ENCODE measurements at places on chromosomes 7 and 10.
A peak's percentile ranks its signal among the peaks of the same experiment; 100 is the strongest.

GRCh38 chr10:85548034-85548433, 818.6 kb downstream of the GRID1 start:
- DNase-seq: peak; percentile 9

GRCh38 chr10:43939939-43940820, 291.5 kb upstream of the ZNF32 start:
- no peak for DNase-seq

- DNase-seq: peak; percentile 89
These were observed 9.3 kb upstream of the TMEM270 start for GRCh38 chr7:73851410-73852338.

DNA sequence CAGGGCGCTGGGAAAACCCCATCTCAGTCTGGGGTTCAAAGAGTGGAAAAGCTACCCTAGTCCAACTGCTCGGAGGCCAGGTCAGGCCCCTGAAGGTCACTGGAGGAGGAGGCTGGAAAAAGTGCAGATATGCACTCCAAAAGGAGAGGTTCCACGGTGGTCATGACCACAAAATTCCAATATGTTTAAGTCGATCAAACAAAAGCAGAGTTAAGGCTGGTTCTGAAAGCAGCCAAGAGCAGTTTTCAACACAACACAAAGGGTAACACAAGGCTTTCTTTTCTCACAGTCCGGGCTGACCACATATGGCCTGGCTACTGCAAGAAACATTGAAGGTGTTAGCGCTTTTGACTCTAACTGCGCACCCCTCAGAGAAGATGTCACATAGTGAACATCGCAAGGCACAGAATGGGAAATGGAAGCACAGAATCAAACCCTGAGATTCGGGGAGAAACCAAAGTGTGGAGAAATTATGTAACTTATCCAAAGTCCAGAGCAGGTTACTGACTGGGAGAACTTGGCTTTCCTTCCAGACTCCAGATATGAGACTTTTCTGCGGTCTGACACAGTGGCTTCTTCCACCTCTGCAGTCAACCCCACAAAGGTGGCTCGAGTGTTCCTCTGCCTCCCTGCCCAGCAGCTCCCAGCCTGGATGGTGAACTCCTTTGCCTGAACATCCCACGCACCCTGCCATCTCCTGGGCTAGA, 1.3 kb upstream of the GRB10 start:
- DNase-seq: no peak

- no peak for DNase-seq
These were observed 110.5 kb upstream of the GPR26 start for GRCh38 chr10:123555616-123556015.

DNA sequence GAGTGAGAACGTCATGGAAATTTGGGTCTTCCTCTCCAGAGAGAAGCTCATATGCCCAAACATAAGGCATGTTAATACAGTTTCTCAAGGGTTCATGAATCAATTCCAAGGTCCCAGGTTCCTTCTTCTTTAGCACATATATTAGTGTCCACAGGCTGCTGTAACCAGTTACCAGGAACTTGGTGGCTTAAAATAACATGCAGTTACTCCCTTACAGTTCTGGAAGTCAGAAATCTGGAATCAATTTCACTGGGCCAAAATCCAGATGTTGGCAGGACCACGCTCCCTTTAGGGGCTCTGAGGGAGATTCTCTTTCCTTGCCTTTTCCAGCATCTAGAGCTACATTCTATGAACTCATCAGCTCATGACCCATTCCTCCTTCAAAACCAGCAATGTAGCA, 64.8 kb downstream of the MRC1 start:
- DNase-seq: no peak

GRCh38 chr10:31393844-31394243, 74.8 kb downstream of the ZEB1 start:
- no peak for DNase-seq

- no peak for DNase-seq
These were observed 1.2 kb downstream of the PROSER2 start for GRCh38 chr10:11824376-11824775.
